ENCODE measurements at places on chromosomes 5 and 9.
A peak's percentile ranks its signal among the peaks of the same experiment; 100 is the strongest.

- peak; percentile 21 for DNase-seq
These were observed 5.0 kb upstream of the MRNIP start for GRCh38 chr5:179863449-179864085.

DNA sequence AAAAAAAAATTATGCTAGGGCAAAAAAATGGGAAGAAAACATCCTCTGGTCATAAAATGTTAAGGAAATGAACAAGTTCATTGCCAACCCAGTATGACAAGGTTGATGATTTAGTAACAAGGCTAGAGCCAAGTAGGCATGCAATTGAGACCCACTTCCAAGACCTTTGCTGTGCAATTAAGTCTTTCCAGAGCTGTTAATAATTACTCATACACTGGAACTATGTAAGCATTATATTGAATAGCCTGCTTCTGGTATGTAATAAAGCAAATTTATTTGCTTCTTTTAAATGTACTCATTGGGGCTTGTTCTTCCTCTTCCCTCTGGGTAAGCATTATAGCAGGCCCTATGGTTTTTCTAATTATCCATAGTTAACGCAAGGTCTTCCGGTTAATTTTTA, 32.5 kb upstream of the SNAPC3 start:
- no peak for DNase-seq

DNA sequence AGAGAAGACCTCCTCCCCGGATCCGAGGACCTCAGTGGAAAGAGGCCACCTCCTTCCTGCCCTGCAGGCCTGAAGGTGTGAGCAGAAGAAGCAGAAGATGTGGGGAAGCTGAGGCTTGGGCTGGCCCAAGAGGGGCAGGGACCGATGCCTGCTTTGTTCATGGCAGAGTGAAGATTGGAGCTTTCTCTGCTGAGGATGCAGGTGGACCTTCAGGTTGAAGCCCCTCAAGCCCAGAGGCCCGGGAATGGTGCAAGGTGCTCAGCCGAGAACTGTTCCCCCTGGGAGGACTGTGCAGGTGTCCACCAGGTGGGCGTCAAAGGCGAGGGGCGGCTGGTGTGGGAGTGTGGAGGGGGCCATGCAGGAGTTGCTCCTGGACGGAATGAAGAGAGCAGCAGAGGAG, 277.9 kb upstream of the IRX2 start:
- no peak for DNase-seq

- DNase-seq, result no peak
These were observed 63.8 kb downstream of the PDZD2 start for GRCh38 chr5:31702712-31703111.

DNA sequence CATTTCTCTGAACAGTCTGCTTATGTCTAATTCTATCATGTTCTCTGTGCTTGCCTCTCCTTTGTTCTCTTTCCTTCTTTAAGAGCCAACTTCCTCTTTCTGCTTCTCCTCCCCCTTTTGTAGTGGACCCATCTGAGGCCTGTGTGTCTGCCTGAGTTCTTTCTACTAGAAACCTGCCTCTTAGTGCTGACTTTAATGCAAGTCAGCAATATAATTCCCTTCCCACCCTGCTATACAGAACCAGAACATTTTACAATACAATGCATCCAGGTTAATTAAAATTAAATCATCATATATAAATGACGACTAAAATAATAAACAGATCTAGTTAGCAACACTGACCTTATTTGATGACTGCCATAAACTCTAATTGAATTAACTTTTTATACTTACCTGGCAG, 82.6 kb upstream of the GAS1 start:
- no peak for DNase-seq

DNA sequence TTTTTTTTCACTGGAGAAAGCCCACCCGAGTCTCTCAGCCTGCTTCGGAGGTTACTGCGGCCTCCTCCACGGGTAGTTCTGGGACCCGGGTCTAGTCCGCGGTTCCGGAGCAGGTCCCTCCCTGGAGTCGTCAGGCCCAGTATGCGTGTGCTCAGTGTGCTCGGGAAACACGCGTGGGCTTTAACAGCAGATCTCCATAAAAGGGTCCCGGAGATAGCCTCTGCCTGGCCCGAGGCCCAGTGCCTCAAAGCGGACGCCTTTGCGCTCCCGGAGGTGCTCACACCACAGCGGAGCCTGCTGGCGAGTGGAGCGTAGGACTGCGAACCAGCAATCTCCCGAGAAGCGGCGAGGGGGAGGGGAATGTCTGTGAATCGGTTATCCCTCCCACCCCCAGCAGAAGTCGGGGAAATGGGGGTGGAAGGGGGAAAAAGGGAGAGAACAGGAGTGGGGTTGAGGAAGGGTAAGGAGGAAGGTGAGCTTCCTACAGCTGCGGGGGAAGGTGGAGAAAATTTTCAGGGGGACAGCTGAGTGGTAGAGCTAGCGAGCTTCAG, 28.7 kb downstream of the CDKN2A start:
- DNase-seq, result peak; percentile 97

DNA sequence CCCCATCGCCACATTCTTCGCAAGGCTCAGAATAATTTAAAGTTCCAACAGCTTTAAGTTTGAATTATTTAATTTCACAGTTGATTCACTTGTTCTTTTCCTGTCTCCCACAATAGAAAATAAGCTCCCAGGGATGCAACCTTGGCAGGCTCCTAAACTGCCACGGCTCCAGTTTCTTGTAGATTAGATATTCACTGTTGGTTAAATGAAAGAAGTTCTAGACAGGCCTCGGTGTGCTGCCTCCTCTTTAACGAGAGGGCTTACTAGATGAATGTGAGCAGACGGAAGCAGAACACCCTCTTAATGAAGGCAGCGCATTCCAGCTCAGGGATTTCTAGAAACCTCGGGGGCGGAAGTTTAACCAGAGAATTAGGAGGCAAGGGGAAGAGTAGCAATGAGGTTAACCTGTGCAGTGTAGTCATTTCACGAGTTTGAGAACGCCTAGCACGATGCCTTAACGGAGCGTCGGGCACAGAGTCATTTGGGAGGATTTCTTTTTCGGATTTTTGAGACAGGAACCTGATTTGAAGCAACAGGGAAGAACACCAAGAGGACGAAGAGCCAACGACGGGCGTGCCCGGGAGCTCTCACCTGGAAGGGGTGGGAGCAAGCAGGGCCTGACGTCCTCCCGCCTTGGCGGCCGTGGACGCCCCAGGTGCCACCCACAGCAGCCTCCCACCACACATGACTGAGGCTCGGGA, 637 bp upstream of the SMC5 start:
- peak; percentile 69 for DNase-seq

DNA sequence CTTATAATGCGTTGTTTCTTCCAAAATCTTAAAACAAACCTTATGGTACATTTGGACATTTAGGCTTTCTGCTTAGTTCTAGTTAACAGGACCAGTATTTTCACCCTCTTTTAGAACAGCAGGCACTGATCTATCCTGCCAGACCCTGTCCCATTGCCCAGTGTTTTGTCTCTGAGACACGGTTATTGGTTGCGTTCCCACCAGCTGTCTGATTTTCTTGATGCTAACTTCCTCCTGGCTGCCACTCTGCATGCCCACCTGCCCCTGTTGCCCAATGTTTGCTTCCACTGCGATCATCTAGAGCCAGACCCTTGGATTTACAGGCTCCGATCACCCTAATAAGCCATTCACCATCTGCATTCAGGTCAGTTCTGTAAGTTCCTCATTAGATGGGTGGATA, 506.0 kb upstream of the CDH6 start:
- DNase-seq, result no peak

GRCh38 chr5:147075187-147075586, 159.6 kb upstream of the STK32A start:
- DNase-seq, result no peak

DNA sequence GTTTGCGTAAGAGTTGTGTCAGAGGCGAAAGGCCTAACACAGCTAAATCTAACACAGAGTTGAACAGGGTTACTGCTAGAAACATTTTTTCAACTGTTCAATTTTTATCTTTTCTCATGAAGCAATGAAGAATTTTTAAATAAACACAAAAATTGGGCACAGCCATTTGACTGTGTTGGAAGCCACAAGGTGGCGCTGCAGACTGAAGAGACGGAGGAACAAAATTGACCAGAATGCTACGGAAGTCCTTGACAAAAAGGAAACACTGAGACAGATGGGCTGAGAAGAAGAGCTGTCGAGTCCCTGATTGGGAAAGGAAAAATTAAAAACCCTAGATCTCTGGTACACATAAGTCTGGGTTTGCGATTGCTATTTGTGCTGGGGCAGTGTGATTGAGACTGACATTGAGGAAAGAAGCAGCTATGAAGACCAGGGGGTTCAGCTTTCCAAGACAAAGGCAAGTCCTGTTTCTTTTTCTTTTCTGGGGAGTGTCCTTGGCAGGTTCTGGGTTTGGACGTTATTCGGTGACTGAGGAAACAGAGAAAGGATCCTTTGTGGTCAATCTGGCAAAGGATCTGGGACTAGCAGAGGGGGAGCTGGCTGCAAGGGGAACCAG, at the start of gene PCDHB9:
Gene PCDHB9, plus strand, starts transcription at position 265 of the 616 bp plus-strand sequence. Its CDS starts 158 bp downstream, at position 423.
- DNase-seq, result no peak

- no peak for DNase-seq
These were observed 1275.4 kb upstream of the CDH18 start for GRCh38 chr5:21263361-21263760.

DNA sequence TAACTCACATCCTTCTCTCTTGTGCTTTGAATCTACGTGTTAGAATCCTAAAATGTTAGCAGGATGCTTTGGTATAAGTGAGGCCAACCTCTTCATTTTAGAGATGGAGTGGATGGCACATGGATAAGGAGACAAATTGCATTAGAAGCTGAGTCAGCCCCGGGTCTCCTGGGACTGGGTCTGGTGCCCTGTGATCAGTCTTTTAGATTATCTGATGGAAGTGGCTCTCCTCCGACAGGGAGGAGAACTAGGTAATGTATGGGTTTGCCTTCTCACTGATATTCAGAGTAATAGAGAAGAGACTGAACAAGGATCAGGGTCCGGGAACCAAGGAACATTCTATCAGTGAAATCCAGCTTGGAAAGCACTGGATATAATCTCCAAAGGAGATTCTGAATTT, 74.9 kb upstream of the TNFSF8 start:
- DNase-seq, result peak; percentile 10

DNA sequence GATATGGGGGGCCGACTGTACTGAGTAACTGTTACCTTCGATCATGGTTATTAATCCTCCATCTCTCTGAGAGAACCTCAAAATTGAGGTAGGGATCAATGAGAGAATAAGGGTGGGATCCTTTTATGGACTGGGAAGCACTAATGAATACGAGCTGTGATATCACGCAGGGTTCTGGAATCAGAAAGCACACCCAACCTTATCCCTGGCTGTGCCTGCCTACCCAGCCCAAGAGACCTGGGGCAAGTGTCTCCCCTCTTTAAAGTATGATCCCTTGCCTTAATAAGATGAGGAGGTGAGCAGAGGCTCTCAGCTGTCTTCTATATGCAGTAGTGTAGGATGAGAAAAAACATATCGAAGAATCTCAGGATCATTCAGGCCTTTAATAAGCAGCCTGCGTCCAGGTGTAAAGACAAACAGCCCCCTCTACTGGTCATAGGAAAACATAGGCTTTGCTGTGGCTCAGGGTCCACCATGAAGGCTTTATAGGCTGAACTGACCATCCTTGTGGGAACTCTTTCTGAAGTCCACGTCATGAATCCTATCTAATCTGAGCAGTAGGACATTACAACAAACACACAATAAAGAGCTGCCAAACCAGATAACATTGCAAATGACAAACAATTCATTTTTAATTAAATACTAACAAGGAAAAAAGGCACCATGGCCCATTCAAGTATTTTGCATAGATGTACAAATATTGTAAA, 16.8 kb downstream of the NIPAL4 start:
- no peak for DNase-seq

DNA sequence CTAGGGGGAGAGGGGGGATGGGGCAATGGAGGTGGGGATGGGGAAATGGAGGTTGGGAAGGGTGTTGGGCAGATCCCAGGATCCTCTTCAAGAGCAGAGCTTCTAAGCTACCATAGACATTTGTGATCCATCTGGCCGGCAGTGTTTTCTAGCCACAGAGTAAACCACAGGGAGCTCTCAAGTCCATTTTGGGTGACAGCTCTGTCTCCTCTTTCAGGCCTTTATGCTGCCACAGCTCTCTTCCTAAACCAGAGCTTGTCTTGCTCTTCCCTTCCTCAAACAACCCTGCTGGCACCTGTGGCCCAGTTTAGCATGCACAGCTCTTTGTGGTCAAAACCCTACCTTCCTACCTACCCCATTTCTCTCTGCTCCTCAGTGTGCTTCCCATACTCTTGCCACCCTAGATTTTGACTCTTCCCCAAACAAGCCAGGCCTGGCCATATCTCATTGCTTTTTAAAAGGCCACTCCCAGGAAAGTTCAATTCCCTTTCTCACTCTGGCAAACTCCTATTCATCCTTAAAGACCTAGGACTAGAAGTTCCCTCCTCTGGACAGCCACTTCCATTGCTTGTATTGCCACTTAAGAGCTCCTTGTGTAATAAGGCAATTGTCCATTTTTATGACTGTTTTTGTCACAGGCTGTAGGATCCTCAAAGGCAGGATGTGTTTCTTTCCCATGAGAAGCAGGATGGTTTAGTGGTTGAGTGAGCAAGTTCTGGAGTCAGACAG, 84.3 kb upstream of the PANK3 start:
- no peak for DNase-seq

DNA sequence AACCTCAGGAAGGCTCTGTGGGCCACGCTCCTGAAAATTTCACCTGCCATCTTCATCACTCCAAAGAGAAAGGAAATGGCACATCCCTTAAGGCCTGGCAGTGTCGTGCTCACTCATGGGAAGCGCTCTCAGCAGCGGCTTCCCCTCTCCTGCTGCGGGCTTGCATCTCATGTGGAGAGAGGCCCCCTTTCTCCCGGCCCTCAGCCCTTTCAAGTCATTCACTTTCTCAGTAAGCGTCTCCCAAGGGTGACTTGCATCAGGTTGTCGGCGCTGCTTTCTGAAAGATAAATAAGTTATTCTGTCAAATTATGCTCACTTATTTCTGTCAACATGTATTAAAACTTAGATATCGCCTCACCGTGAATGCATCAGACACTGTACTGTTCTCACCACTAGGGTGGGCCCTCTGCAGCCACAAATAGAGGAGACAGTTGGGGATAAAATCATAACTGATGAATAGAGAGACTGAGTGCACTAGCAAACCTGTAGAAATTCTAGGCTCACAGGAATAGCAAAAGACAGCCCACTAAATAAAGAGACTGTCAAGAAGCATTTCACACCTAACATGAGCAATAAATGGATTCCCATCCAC, 174.6 kb downstream of the RFK start:
- peak; percentile 53 for DNase-seq

- no peak for DNase-seq
These were observed 124.7 kb upstream of the TNPO1 start for GRCh38 chr5:72691751-72692150.

DNA sequence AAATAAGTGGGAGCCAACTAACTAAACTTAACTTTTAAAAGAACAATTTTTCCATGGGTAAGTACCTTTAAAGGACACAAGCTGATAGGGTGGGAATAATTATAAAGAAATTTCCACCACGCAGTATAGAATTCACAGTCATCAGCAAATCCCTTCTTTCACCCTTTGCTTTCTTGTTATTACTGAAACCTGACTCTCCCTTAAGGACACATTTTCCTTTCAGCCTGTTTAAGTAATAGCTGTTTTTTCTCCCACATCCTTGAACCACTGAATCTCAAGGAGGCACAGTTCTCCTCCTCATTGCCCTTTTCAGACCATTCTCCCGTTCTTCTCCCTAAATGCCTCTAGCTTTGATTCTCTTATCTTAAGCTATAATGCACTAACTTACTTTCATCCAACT, 6.3 kb downstream of the C5orf15 start:
- no peak for DNase-seq

GRCh38 chr5:124725040-124725434, 21.4 kb downstream of the ZNF608 start:
- DNase-seq, result no peak

GRCh38 chr9:129012343-129012742, 15.8 kb downstream of the SH3GLB2 start:
- peak; percentile 44 for DNase-seq

GRCh38 chr9:132472199-132472598, 62.2 kb downstream of the CFAP77 start:
- DNase-seq, result no peak

All from osteoblast (primary cell).